T-helper 2 cell (primary cell): ENCODE measurements at places on chromosomes 16 and 17.

- peak; percentile 26 for DNase-seq
Measured at GRCh38 chr16:86566601-86566965, at the start of gene FOXC2. Gene FOXC2, plus strand, starts transcription at chr16:86566829. Its CDS starts 507 bp downstream, at chr16:86567336.

GRCh38 chr17:82828875-82829487, 10.8 kb downstream of the ZNF750 start:
- DNase-seq: no peak

- DNase-seq: no peak
Measured at GRCh38 chr16:29653471-29653870, 9.6 kb upstream of the SPN start.

- no peak for DNase-seq
Measured at GRCh38 chr17:46771561-46772474, 46.7 kb downstream of the WNT3 start.

DNA sequence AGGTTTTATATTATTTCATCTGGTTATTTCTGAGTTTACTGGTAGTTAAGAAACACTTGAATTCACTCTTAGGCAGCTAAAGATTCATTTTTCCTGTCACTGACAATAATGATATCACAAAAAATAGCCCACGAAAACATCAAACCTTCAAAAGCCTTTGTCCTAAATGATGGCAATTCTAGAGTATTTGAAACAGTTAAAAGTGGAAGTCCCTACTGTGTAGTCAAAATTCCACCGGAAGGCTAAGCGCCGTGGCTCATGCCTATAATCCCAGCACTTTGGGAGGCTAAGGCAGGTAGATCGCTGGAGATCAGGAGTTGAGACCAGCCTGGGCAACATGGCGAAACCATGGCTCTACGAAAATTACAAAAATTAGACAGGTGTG, 103.5 kb downstream of the HIC1 start:
- DNase-seq: no peak

DNA sequence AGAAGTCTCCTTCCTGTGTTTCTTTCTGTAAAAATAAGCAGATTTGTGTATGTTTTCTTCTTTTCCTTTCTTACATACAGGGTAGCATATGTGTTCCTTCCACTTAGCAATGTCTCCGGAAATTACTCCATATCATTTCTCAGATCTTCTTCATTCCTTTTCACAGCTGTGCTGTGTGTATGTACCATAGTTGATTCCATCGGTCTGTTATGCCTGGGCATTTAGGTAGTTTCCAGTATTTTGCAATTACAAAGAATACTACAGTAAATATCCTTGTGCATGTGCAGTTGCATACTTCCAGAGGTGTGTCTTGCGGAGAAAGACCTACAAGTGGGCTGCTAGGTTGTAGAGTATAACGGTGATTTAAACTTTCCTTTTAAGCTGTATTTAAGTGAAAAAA, 69.8 kb downstream of the CLEC16A start:
- no peak for DNase-seq

DNA sequence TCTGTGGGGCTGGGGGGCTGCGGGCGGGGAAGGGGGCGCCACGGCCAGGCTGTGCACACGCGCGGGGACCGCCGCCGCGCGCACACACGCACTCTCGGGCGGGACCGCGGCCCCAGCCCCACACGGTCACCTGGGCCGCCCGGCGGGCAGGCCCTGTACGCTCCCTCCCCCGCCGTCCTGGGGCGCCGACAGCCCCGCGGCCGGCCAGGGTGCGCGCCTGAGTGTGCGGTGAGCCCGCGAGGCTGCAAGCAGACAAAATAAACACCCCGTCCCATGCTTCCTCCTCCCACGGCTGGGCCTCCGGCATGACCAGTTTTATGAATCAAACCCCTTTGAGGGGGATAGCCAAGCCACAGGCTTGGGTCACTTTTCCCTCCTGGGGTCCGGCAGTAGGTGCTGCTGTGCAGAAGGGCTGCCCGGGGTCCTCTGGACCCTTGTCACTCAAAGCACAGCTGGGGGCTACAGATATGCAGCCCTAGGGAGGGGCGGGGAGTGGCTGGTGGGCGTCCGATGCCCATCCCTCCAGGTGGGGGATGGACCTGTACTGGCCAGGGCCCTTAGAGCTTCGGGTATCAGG, 441 bp downstream of the VASN start:
- DNase-seq: no peak
